ENCODE measurements at places on chromosomes 3 and 15.
A peak's percentile ranks its signal among the peaks of the same experiment; 100 is the strongest.

DNA sequence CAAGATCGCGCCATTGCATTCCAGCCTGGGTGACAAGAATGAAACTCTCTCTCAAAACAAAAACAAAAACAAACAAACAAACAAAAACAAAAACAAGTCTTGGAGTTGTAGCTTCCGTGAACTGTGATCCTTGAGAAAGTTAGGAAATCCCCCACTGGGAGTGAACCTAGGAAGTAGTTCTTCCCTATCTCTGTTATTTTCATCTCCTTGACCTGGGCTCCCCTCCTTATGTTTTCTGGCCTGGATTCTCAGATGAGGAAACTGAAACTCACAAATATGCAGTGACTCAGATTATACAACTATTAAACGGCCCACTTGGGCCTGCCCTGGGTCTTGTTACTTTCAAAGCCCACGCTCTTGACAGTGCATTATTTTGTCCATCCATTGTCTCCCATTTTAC, 29.7 kb downstream of the SAXO2 start:
- ATAC-seq, result no peak

- ATAC-seq, result peak; percentile 14
These were observed 33.4 kb downstream of the SPINK8 start for GRCh38 chr3:48299746-48300712.

- no peak for ATAC-seq
These were observed 203.6 kb upstream of the WNT5A start for GRCh38 chr3:55690726-55691125.

DNA sequence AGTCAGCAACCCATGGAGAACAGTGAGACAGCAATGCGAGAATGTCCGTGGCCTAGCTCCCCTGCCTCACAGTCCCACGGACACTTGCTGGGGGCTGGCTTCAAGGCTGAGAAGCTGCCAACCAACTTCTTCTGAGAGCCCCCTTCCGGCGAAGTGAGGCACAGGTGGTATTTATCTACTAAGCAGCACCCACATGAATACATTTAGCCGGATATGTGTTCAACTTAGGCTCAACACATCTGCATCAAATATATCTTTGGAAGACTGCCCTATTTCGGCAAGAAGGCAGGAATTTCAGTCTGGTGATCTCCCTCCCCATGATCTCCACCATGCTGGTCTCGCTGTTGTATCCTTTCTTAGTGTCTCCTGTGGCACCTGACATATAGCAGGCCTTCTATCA, 340.9 kb upstream of the NR2E3 start:
- no peak for ATAC-seq

- peak; percentile 22 for ATAC-seq
These were observed 72.6 kb upstream of the TNFSF10 start for GRCh38 chr3:172595664-172596393.

DNA sequence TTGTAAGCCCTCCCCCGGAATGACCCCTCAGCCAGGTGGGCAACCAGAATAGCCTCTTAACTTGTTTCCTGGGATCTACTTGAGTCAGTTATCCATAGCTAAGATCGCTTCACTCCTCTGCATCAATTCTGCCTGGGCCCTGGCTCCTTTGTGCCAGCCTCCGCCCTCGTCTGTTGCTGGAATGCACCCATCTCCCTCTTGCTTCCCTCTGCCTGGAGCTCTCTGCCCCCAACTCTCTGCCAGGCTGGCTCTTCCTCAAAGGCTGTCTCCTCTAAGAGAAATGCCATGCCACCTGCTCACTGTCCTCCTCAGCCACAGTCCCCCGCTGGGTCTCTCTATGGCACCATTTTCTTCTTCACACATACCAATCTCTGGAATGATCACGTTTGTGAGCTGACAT, 240.8 kb downstream of the ADAMTS17 start:
- ATAC-seq, result no peak

DNA sequence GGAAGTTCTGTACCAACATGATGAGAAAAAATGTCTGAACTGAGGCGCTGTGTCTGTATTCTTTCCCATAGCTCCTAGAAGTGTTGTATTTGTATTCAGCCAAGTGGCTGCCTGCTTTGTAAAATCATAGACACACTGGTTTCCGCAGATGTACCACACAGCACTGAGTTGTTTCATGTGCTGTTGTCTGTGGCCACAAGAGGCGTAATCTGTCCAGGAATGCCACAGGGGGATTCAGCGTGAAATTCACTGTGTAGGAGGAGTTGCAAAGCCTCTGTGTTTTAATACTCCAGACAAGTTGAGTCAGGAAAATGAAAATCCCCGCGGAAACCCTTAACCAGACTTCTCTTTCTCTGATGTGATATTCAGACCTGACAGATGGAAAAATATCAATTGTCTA, 462.2 kb downstream of the NSUN3 start:
- no peak for ATAC-seq

DNA sequence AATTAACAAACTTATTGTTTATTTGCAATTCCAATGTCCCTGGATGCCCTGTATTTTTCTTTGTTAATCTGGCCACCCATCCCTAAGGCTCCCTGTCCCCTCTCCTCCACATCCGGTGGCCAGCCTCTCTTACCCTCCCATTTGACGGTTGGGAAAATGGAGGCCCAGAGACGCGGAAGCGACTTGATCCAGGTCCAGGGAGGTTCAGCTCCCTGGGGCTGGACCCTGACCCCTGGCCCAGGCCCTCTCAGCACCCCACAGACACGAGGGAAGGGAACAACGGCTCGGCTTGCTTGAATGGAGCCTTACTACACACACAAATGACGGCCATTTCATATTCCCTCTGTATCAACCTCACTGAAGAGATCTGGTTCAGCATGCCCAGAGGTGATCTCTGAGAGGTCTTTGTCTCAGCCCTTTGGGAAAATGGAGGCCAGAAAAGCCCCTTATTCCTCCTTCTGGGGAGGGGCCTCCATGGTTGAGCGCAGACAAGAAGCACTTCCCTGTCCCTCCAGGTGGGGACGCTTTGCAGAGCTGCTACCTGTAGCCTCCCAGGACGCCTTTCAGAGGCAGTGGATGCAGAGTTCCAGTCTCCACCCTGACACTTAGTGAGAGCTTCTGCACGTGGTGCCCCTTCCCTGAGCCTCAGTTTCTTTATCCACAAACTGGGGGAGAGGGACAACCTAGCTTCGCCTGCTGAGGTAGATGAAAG, 82.1 kb downstream of the ATP2B2 start:
- no peak for ATAC-seq

DNA sequence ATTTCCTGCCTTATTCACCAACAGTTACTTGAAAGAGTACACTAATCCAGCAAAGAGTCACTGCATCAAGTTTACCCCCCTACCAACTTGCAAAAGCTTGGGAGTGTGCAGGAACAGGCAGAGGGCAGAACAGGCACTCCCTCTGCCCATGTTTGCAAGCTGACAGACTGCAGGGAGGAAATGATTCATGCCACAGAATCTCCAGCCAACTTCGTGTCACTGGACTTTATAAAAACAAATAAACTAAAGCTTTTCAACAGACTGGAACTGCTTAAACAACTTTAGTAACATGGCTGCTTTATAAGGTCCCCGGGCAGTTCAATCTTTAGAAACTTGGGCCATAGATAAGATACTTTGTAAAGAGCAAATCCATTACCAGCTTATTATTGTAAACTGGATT, 129.5 kb downstream of the THRB start:
- no peak for ATAC-seq

GRCh38 chr3:52053307-52054304, 2.8 kb downstream of the DUSP7 start:
- ATAC-seq, result no peak

GRCh38 chr3:123733341-123733740, 148.5 kb upstream of the HACD2 start:
- no peak for ATAC-seq

DNA sequence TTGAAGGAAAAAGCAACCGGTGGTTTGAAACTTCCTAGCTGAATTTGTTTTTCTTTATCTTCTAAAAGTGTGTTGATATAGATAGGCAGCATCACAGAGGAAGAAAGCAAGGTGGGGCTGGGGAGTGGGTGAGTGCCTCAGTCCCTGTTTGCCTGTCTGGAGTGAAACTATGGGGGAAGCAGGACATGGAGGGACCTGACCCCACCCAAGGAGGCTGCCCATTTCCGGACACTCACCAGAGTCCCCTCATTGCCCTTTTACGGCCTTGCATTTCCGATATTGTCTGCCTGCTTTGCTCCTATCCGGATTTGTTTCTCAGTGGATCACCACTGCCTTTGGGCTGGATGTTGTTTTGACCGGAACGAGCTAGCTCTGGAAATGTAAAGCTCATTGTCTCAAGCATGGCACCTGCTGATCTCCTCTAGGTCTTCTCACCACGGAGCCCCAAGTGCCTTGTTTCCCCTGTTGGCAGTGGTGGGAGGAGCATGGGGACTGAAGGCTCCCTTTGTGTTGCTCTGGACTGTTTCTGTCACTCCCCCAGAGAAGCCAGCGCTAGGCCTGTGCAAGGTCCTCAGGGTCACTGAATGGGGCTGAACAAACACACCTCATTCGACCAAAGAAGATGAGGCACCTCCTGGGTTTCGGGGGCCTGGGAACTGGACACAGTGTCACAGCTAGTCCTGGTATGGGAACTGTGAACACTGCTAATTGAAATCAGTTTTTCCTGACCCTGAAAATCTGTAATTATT, 7.0 kb downstream of the CLDN11 start:
- ATAC-seq, result no peak

DNA sequence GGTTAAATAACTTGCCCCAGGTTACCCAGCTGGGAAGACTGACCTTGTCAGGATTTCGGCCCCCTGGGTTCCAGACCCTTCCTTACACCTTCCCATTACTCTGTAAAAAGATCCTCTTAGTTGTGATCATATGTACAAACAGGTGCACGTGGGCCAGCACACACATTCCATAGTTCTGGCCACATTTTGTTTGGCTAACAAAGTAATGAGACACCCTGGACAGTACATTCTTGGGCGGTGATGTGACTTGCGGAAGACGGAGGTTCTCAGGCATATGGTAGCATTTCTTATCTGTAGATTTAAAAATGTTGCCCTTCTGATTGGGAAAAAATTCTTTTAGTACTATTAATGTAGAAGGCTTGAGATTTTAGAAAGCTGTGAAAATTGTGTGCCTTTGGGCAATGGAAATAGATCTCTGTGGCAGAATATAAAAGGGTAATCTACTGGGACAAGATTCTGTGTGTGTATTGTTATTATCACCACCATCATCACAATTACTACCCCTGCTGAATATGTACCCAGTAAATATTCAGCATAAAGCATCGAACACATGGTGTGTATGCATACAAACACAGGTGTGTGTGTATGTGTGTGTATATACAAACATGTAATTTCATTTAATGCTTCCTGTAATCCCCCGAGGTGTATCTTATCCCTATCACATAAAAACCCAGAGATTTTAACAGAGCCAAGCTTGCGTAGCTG, 205.4 kb upstream of the UBE2E1 start:
- ATAC-seq, result no peak

DNA sequence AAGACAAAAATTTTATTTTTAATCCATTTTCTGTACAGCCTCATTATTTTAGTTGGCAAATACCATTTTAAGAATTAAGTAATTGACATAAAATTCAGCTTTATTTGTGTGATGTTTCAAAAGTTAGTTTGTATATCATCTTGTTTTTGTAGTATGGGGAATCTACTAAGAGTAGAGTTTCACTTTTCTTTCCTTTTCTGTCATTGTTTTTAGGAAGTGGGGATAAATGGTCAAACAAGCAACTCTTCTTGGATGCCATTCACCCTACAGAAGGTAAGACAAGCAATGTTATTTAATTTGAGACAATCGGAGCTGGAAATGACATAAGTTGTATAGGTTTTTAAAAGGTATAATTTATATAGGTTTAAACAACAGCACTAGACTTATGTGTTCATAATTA, 268.3 kb downstream of the BBX start:
- ATAC-seq, result no peak

- no peak for ATAC-seq
These were observed 252.4 kb downstream of the FHIT start for GRCh38 chr3:60998858-60999257.

DNA sequence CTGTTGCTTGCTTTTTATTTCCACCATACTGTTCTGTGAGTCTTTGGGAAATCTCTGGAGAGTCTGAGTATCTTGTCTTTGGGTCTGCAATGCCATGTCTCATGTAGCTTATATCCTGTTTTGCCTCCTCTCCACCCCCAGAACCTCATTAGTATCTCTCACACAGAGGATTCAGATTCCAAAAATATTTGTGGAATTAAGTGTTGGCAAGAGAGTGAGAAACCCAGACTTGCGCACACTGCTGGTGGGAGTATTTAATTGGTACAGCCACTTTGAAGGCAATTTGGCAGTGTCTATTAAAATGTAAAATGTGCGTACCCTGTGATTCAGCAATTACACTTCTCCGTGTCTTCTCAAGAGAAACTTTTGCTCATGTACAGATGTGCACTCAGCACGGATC, 68.6 kb downstream of the ZNF621 start:
- ATAC-seq, result no peak

GRCh38 chr3:34584971-34585370, 786.5 kb downstream of the PDCD6IP start:
- ATAC-seq, result no peak

- ATAC-seq, result no peak
These were observed 137.9 kb downstream of the SUCLG2 start for GRCh38 chr3:67516496-67516895.

DNA sequence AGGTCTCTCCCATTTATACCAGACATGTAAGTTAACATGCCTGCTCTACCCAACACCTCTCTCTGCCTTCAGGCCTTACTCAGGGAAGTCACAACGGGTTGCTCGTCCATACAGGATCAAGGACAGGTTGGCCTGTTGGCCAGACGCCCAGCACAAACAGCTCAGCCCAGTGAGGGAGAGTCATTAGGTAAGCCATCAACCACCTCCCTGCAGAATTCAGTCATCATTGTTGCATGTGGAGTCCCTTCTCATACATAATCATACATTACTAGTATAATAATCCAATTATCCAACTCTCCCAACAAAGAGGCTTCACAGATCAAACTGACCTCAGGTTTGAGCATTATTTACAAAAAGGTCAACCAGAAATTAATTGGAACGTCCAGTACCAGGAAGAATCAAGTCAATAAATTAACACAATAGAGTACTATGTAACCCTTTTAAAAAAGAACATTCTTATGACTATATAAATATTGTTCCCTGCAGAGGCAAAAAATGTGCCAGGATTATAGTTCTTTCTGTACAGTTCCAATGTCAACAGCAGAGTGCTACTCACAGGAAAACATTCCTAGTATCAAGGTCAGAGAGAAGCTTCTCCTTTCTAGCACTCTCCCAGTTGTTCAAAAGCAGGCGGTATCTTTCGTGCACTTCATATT, 33.2 kb downstream of the HOMER2 start:
- ATAC-seq, result no peak

DNA sequence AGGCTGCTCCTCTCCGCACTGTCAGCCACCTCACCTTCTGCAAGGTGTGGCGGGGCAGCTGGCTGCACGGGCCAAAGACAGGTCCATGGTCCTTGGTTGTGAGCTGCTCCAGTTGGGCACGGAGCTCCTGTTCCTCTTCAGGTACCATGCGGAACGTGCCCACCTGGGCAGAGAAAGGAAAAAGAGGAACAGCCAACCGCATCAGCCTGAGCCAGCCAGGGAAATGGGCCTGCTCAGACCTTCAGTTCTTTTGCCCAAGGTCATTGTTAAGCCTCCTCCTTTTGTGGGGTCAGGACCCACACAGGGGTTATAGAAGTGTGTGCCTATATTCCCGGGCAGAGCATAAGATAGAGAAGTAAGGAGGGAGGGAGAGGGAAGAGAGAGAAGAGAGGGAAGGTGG, 2.8 kb downstream of the RLBP1 start:
- no peak for ATAC-seq

GRCh38 chr15:83999396-84000135, 236.0 kb upstream of the GOLGA6L4 start:
- no peak for ATAC-seq
